GM12878 (cell line): ENCODE measurements at places on chromosomes 6 and 20. TPM values are rescaled to one million over a fixed set of nuclear protein-coding genes. Genes with fewer than 3 reads are reported as not detected.

DNA sequence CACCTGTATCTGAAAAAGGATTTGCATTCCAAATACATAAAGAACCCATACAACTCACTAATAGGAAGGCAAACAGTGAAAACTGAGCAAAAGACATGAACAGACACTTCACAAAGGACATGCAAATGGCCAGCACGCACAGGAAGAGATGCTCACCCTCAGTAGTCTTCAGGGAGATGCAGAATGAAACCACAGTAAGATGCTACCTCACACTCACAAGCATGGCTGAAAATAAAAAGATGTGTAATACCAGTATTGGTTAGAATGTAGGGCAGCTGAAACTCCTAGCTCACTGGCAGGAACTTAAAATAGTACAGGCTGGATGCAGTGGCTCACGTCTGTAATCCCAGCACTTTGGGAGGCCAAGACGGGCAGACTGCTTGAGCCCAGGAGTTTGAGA, 64.6 kb downstream of the SNX5 start:
- DNase-seq = peak; percentile 64

CLPSL1 gene
- not detected in 2 replicates for total RNA-seq

GRCh38 chr20:38162878-38163875, 1.9 kb downstream of the TGM2 start:
- DNase-seq = no peak

- no peak for DNase-seq
These were observed 328.2 kb upstream of the MANEA start for GRCh38 chr6:95249175-95249574.

GRCh38 chr6:153123801-153124200, 7.3 kb downstream of the RGS17 start:
- DNase-seq = no peak

MEP1A gene
- total RNA-seq = not detected in 2 replicates

GHRH gene
- not detected in 2 replicates for total RNA-seq

ZNF334 gene
- 1.2 and 1.7 TPM in 2 replicates for total RNA-seq

DNA sequence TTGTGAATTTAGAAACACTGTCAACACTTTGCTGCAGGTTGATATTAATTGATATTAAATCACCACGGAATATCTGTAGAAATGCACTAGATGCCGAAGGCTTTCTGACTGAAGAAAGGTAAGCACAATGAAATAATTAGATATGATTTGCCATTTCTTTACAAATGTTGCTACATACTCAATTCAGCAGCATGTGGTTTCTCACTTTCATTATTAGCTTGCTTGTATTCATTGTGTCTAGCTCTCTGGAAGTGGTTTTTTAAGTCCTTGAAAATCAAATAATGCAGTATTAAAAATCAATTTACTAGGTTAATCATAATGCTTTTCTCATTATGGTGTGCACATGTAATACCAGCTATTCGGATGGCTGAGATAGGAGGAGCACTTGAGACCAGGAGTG, 231.3 kb upstream of the MARCKS start:
- no peak for DNase-seq

DNA sequence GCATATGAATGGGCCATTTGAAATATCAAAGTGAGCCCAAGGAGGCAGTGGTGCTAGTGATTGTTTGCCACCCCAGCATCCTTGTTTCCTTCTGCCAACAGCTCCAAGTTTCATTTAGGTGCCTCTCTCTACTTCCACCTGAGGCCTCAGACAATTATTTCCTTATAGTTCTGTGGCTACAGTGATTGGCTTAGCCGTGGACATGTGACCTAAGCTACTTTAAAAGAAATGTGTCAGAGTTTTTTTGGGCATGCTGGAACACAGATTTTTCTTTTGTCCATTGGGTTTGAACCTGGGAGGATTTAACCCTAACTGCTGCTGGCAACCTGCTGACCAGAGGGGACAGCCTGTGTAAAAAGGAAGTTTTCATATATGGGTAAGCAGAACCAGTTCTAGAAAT, 319.4 kb downstream of the CD109 start:
- no peak for DNase-seq

GOPC gene
- total RNA-seq = 18.6 and 19.1 TPM in 2 replicates

DNA sequence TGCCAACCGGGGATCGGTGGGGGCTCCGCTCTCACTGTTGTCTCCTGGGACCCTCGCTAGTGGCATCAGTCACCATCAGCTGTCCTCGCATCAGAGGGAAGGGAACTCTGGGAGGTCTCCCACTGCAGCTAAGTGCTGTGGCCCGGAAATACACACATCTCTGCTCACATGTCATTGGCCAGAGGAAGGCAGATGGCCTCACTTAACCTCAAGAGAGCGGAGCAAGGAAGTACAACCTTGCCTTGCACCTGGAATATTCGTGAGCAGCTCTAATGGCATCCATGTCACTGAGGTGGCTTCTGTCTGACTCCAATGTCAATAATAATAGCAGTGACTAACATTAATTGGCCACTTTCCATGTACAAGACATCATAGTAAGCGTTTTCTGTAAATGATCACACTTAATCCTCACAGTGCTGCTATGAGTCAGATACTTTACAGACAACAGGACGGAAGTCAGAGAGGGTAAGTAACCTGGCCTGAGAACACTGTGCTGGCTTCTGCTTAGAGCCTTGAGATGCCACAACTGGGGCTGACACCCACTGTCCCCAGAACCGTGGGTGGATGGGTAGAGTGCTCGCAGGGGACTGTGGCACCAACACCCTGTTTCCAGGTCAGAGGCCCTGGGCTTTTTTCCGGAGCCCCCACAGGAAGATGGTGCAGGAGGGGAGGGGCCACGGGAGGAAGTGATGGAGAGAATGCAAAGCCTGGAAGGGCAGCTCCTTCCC, 6.0 kb downstream of the LHFPL5 start:
- DNase-seq = no peak

- no peak for DNase-seq
These were observed 54.6 kb downstream of the NPEPL1 start for GRCh38 chr20:58747211-58747610.
